ENCODE measurements at places on chromosomes 2 and 18.

DNA sequence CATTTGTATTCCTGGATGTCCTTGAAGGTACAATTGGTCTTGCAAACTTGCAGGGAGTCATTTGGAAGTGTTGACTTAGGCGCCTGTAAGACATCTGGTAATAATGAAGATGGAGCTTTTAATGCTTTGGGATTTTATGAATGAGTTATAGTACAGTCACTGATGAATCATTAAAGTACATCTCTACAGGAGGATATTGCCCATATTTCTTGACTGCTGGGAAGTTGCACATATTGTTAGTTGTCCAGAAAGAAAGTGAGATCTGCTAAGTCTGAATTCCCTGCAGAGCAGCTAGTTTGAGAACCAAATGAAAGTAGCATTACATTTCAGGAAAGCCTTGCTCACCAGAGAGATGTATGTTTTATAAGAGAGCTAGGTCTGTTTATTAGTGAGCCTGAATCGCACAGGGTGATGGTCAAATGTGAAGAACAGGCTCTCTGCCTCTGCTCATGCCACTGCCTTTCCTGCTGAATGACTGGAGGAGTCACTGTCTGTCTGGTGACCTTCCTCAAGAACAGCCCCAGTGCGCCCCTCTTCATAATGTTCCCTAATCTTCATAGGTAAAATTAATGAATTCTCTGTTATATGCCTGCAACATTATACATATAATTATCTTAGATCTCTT, 138.9 kb upstream of the KLHL14 start:
- no peak for DNase-seq

- no peak for DNase-seq
Observed at GRCh38 chr2:31877008-31877407, 133.8 kb downstream of the MEMO1 start.

DNA sequence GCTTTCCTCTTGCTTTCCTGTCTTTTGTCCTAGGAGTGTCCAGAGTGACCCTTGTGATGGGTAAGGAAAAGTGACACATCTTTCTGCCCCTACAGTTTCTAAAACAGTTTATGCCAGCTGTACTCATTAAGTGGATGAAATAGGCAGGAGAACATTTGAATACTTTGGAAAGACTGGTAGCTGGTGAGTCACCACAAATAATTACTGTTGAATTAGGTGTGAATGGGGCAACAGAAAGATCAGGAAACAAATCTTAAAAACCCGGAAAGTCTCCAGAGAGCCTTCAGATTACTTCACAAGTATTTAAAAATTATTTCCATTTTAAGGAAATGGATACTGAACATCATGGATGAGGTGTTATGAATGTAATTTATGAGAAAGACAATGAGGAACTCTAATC, 278.5 kb downstream of the CLIP4 start:
- DNase-seq, result no peak

DNA sequence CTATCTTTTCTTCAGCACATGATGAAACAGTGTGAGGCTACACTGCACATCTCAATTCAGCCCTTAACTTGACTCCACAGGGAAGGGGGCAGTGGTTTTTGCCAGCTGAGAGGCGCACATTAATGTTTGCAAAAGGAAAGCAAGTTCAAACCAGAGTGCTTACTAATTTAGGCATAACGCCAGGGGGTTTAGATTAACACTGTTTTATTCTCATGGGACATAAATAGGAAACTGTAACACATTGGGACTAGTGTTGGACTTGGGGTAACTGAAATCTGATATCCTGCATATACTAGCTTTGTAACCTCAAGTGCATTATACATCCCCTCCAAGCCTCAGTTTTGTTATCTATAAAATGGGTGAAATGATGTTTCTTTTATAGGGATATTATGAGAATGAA, 821.2 kb upstream of the ID2 start:
- DNase-seq, result no peak

GRCh38 chr18:37561986-37562385, 3.6 kb downstream of the CELF4 start:
- no peak for DNase-seq
